ENCODE measurements at places on chromosomes 1 and 21.

- DNase-seq = no peak
Observed at GRCh38 chr21:17540530-17540929, 27.7 kb downstream of the CXADR start.

DNA sequence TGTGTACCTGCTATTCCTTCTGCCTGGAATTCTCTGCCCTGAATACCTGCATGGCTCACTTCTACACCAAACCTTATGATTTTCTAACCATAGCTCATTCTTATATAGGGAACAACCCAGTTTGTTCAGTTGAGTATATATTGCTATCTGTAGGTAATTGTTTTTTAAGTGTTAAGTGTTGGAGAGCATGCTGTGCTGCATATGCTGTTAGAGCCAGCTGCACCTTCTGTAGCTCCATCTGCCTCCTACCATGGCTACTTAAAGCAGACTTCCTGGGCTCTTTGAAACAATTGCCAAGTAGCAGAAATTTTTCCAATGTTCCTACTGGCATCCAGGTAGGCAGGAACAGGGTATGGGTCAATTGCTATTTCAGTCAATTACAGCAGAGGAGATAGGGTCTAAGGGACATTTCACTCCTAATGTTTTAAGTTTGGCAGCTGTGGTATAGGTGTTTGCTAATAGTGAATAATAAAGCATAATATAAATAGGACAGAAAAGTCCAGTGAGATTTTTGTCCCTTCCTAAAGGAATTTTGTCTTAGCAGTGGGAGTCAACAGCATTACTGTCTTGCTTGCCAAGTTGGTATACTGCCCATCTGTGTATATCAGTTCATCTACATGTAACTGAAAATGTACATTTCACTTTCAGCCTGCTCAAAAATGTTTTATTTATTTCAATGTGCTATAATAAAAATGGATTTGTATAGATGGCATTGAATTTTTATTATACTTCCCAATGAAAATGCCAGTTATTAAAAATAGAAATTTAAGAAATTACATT, 34.0 kb upstream of the C1orf115 start:
- no peak for DNase-seq

DNA sequence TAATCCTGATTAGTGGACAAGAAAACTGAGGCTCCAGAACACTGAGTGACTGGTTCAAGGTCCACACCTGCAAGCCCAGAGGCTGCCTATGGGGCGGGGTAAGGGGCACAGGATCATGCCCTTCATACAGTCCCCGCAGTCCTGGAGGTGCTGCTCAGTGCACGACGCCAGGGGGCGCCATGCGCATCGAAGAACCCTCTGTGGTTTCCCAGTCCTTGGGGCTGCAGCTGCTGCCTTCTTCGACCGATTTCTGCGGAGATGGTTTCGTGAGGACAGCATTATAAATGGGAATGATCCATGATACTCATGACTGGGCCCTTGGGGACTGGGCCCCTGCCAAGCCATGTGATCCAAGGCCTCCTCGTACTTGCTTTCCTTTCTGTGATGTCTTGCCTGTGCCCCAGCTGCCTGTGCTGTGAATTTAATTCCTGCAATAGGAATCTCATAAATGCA, 37.1 kb upstream of the ARHGEF10L start:
- DNase-seq = no peak

DNA sequence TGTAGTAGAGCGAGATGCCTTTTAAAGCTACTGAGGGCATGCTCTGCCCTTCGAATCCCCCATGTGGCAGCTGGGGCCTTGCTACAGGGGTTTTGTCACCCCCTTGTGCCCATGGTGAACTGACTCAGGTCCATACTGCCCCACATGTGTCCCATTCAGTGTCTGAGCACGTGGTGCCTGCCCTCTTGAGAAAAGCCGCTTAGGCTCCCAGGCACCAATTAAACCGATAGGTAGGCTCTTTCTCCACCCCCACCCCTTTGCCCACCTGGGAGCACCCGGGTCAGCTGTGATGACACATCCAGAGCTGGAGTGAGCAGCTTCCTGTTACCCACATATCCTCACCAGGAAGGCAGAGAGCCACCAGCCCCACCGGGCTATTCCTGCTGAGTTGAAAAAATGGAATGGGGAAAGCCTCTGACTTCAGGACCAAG, 30.5 kb downstream of the TMCC2 start:
- DNase-seq = no peak

DNA sequence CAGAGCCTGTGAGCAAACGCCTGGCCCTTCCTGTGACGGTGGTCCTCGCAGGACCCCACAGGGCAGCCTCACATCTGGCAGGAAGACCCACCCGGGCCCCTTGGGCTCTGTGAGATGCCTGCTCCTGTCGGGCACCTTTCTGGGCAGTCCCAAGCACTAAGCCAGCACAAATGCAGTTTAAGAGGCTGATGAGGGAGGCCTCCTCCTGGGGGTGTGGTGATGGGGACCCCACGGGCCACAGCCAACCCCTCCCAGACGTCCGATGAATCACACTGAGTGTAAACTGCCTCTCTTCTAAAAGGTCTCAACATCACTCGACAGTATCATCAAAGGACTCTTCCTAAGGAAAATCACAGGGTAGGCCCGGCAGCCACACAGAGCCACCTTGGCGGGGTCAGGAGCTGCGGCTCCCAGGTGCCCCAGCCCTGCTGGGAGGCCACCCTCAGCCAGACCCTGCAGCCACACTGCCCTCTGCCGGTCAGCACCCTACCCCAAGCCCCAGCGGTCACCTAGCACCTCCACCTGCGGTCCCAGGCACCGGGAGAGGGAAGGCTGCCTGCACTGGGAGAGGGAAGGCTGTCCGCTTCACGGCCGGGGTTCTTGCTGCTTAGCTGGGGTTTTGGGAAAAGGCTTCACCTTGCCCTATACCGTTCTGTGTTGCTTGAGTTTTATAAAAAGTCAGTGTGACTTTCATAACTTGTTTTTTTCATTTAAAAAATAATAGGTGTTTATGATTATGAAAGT, 3.9 kb upstream of the PRKCZ start:
- no peak for DNase-seq

GRCh38 chr1:235601104-235601503, 48.5 kb downstream of the GNG4 start:
- no peak for DNase-seq

GRCh38 chr1:208089149-208089548, 155.0 kb downstream of the PLXNA2 start:
- DNase-seq = no peak

GRCh38 chr1:186813420-186813819, 15.3 kb upstream of the PLA2G4A start:
- no peak for DNase-seq

- no peak for DNase-seq
Observed at GRCh38 chr1:15075817-15076216, 77.7 kb upstream of the TMEM51 start.

GRCh38 chr1:50295566-50295965, 127.7 kb downstream of the DMRTA2 start:
- DNase-seq = no peak

DNA sequence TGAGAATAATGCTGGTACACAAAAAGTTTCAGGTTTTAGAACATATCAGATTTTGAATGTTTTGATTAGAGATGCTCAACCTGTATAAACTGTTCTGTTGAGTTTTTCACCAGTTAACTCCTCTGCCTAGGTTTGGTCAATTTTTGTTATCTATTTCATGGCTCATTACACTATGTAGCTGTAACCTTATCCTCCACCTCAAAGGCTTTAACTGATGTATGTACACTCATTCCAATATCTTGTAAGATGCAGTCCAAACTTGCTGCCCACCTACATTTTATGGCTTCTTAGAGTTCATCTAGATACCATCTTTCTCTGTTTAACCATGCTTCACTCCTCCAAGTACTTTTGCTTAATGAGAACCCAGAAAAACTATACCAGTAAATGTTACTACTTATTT, 107.8 kb downstream of the EIF4G3 start:
- DNase-seq = no peak

GRCh38 chr1:38451541-38451993, 405.0 kb upstream of the POU3F1 start:
- no peak for DNase-seq

- DNase-seq = no peak
Observed at GRCh38 chr1:98181036-98181764, 260.4 kb upstream of the DPYD start.

DNA sequence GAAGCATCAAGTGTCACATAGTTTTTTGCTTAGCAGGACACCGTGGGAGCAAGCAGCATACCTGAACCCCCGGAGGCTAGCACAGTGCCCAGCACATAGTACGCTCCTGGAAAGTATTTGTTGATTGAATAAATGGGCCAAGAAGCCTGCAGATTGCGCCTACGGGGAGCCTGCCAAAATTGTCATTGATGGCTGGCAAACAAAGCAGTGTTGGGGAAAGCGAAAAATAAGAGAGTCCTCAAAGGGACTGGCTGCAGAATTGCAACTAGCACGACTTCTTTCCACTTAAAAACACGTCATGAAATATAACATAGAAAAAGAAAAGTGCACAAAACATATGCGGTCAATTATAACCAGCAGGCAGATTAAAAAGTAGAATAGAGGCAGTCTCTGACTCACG, 125.2 kb upstream of the GALNT2 start:
- no peak for DNase-seq

DNA sequence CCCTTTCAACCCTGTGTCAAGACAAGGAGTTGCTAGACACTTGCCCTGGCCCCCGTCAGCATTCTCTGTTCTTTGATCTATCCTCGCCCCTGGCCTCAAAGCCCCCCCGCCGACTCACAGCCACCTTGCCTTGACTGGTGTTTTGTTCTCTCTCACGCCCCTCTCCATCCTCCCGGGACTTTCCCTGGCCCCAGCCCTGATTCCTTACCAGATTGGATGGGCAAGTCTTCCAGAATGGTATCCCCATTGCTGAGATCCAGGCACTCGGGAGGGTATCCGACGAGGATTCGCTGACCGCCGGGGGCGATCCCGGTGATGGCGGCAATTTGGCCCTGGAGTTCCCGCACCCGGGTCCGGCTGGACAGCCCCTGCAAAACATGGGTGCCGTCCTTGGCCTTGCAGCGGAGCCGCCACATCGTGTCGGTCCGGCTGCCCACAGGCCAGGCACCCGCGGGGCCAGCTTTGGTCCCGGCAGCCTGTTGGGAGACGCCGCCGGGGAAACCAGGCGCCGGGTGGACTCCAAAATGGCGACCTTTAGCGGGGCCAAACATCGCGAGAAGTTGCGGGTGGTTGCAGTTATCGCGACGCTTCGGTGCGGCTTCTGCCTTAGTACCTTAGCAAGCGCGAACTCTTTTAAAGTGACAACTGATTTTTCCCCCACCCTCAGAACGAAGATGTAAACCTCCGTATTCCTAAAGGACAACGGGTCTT, 373 bp downstream of the YOD1 start:
- DNase-seq = peak; percentile 91

DNA sequence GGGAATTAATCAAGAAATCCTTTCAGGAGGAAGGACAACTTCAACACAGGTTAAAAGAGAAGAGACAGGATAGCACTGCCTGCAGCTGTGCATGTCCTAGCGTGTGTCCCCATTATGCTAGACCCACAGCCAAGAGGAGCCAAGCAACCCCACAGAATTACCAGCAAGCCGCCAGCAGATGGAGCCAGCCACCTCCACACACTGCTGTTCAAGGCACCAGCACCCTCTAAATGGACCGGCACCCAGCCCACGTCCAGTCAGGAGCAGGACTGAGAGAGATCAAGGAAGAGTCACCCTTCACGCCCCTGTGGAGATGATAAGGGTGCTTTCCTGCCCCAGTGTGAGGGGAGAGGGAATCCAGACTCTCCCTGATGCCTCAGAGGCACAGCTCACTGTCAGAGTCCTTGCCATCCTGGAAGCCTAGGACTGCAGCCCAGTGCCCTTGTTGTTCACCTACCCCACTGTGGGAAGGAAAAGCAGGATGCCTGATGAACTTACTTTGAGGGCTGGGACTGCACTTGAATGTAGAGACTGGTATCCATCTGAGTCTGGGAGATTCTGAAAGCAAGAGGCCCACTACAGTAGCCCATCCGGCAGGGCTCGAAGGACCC, 37.1 kb upstream of the CTTNBP2NL start:
- no peak for DNase-seq

GRCh38 chr1:156892190-156893047, 1.1 kb upstream of the PEAR1 start:
- DNase-seq = peak; percentile 66

DNA sequence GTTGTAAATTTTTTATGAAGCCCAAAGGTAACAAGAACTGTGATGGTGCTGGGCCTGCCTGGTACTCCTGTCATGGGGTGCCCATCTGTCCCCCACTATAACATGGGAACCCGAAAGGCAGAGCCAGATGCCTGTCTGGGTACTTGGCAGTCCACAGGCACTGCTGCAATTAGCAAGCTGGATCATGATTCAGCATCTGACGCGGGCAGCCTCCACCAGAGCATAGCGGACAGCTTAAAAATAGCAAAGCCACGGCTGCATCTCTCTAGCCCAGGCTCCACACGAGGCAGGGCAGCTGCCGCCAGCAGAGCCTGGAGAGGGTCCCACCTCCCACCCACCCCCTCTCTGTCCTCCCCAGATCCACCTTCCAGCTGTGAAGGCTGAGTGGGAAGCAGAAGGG, 22.9 kb downstream of the SUSD4 start:
- DNase-seq = no peak

DNA sequence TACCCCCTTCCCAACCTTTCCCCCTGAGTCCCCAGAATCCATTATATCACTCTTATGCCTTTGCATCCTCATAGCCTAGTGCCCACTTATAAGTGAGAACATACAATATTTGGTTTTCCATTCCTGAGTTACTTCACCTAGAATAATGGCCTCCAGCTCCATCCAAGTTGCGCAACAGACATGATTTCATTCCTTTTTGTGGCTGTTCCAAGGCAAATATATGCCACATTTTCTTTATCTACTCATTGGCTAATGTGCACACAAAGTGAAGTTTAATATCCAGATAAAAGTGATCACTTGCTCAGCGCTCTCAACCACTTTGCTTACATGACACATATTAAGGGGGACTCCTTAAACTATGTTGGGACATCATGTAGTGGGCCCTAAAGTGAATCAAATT, 72.4 kb upstream of the TIAM1 start:
- no peak for DNase-seq

DNA sequence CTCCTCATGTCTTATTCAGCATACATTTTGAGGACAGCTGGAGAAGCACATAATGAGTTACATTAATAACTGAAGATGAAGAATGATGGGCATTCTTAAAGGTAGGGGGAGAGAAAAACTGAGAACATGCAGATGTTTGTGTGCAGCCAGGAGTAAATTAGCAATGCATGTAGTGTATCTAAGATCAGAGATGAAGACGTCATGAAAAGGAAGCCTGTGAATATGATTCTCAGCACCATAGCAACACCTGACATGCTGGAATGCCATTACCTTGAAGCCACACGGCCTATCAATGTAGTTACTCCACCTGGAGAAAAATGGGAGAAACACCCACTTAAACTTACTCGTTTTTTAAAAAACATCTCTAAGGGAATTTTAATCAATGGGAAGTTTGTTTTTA, 607.1 kb downstream of the PTPRC start:
- no peak for DNase-seq

DNA sequence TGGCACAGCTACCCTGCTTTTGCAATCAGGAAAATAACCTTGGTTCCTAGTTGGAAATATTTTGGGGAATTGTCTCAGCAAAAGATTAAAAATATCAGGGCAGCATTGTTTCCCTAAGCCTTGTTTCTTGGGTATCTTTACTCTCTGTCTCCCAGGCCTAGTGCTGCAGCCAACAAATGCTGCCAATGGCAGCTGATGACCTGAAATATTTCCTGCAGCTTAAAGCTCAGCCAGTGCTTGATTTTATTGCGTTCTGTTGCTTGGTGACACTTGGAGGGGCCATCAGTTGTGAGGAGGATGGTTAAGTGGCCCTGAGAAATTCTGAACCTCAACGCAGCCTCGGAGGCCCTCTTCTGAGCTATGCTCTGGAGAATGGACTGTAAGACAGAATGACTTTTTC, 59.4 kb upstream of the B3GALT5 start:
- no peak for DNase-seq

- DNase-seq = no peak
Observed at GRCh38 chr1:116874733-116875249, 34.9 kb upstream of the PTGFRN start.

All from urinary bladder (tissue), 4 donors.